OCI-LY7 (cell line): ENCODE measurements at places on chromosomes 5 and 9.

GRCh38 chr5:152136321-152136720, 211.7 kb upstream of the GLRA1 start:
- no peak for DNase-seq

GRCh38 chr9:78218890-78219289, 17.0 kb upstream of the CEP78 start:
- no peak for DNase-seq

DNA sequence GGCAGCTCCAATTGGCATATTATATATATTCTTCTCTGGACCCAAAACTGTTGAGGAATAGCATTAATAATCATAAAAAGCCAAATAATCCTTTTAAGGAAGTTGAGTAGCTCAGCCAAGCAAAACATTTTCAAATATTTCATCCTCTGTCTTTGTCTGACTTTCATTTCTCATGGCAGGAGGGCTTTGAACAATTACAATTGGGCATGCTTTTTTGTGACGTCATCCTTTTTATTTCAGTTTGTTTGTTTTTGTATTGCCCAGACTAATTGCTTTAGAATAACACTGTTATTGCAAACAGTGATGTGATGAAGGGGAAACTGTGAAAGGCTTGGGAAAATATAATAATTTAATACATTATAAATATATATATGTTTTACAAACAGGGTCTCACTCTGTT, 65.2 kb upstream of the MAP1B start:
- DNase-seq = no peak

GRCh38 chr5:32654427-32654826, 56.7 kb upstream of the NPR3 start:
- no peak for DNase-seq

DNA sequence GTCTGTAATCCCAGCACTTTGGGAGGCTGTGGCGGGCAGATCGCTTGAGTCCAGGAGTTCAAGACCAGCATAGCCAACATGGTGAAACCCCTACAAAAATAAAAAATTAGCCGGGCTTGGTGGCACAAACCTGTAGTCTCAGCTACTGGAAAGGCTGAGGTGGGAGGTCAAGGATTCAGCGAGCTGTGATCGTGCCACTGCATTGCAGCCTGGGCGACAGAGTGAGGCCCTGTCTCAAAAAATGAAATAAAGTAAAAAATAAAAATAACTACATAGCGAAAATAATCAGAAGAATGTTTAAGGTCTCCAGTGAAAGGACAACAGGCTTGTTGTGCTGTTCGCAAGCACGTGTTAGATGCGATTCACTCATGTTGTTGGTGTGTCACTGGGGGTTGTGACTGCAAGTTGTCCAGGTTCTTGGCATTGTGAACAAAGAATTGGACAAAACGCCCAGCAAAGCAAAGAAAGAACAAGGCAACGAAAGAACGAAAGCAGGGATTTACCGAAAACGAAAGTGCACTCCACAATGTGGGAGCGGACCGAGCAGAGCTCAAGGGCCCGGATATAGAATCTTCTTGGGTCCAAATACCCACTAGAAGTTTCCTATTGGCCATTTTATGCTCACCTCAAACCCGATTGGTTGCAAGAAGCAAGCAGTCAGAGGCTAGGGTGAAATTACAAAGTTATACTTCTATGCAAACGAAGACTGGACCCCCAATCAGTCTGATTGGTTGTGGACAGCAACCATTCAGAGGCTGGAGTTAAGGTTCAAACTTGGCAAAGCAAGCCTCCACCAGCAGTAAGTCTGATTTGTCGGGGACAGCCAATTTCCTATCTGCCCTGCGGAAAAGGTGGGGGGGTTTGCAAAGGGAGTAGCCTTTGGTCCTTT, 844 bp upstream of the MCCC2 start:
- DNase-seq = peak; percentile 47

GRCh38 chr5:171340491-171340890, 31.4 kb downstream of the TLX3 start:
- DNase-seq = no peak

DNA sequence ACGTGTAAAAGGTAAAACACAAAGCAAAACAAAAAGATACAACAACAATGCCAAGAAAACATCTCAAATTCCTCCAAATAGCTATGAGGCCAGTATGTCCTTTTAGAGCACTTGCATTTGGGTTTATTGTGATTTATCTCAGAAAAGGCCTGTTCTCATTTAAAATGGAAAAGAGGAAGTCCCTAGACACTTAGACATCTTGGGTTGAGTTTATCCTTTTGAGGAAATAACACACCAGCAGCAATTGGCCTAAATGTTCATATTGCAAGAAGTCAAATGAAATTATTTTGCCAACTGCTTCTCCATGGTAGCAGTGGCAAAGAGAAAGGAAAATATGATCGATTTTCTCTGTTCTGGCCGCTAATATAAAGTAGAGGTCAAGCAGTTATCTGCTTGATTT, 43.6 kb upstream of the TRMT10B start:
- no peak for DNase-seq

- DNase-seq = no peak
Measured at GRCh38 chr9:75190762-75191161, 102.4 kb downstream of the OSTF1 start.

GRCh38 chr5:64977779-64978178, 209.0 kb downstream of the CWC27 start:
- DNase-seq = no peak

- DNase-seq = no peak
Measured at GRCh38 chr5:133154274-133155075, 102.7 kb downstream of the HSPA4 start.

DNA sequence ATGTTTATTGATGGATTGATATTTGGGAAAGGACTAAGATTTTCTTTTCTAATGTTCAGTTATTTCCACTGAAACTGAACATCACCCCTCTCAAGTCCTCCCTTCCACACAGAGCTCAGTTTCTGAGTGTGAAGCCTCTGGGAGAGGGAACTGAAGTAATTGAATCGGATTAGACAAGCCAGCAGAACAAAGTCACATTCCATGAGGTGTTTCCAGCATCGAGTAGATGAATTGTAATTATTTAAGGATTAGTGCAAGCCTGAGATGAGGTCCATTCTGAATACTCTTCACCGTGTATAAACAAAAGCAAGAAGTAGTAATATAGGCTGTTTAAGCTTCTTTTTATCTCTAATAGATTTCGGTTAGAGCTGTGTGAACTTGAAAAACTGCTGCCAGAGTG, 2060.5 kb downstream of the MAT2B start:
- DNase-seq = no peak

DNA sequence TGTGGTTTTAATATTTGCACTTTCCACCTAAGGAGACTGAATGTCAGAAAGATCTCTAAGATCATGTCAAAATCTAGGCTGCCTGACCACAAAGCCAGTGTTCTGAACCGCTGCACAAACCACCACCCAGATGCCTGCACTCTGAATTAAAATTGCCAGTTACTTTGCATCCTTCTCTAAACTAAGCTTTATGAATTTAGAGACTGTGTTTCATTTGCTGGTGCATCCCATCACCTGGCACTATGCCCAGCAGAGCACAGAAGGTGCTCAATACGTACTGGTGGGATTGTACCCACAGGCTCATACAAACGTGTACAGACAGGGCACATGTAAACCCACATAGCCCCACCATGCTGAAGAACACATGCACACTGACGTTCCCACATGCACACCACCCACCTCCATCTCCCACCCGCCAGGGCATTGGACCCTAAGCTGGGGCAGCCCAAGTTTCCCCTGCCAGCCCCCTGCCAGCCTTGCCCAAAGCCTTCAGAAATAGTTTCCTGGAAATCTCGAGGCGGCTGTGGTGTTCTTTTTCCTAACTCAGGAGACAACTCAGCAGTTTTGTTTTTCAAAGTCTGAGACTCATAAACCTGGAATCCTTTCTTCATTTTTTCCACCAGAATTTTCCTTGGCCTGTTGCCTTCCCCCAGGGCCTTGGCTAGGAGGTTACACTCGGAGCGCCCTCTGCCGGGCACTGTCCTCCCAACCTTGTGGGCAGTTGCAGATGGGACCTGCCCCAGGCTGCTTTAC, 9.6 kb upstream of the TRAF1 start:
- peak; percentile 92 for DNase-seq

GRCh38 chr5:168292786-168293696, 1.6 kb downstream of the WWC1 start:
- no peak for DNase-seq

GRCh38 chr5:122377026-122377425, 65.0 kb downstream of the SNCAIP start:
- DNase-seq = no peak

- DNase-seq = no peak
Measured at GRCh38 chr5:66454186-66455078, 141.8 kb upstream of the MAST4 start.

- no peak for DNase-seq
Measured at GRCh38 chr9:13705918-13706317, 426.4 kb upstream of the MPDZ start.

- DNase-seq = no peak
Measured at GRCh38 chr5:11588803-11589202, 315.4 kb downstream of the CTNND2 start.

- no peak for DNase-seq
Measured at GRCh38 chr5:43412156-43412555, at the start of gene CCL28. CCL28 (minus strand) TSS chr5:43412391; CDS start chr5:43412316, 75 bp downstream.

GRCh38 chr9:1051210-1051583, 1.0 kb downstream of the DMRT2 start:
- peak; percentile 25 for DNase-seq

DNA sequence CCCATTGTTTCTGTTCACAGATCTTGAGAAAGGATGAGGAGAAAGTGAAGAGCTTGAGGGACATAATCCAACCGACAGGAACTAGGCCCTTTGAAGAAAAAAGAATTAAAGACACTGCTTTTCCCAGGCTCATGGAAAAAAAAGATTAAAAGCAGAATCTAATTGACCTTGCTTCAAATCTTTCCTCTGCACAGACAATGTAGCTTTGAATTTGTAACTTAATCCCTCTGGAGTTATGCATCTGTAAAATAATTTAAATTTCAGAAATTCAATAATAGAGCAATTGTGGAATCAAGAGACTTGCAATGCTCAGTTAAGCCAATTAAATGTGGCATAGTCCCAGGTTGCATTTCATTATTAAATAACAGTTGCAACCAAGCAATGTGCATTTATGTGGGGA, 64.6 kb downstream of the SVEP1 start:
- no peak for DNase-seq

DNA sequence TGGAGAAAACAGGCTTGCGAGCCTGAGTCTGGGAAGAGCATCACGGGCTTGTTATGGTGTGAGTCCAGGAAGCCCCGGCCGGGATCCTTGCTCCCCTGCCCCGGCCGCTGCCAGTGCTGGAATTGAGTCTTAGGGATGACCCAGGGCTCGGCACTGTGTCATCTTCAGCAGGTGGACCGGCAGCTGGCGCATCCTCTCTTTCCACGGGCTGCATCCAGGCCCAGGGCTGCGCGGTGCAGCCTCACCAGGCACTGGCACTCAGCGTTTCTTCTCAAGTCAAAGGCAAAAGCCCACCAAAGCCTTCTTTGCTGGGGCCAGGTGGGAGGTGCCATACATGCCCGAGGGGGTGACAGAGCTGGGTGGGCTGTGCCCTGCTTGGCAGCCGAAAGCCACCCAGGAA, 46.6 kb downstream of the COL5A1 start:
- DNase-seq = no peak

DNA sequence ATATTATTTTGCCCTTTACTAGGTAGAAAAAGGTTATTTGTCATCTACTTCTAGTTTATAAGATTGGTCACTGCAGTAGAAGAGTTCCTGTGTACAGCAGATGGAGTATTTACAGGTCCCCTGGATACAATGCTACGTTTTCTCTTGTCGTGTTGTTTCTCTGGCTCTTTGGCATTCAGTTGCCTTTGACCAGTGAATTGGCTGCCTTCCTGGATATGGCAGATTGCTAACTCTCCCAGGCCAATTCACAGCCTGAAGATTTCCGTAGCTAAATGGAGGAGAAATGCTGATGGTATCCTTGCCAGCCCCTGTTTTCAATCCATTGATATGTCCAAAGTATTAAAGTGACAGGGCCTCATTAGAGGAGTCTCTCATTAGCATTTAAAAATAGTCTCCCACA, 32.5 kb upstream of the GNAQ start:
- DNase-seq = no peak

GRCh38 chr5:135450952-135451351, 1.2 kb downstream of the TIFAB start:
- no peak for DNase-seq

- no peak for DNase-seq
Measured at GRCh38 chr9:29322240-29322639, 1749.0 kb upstream of the C9orf72 start.

DNA sequence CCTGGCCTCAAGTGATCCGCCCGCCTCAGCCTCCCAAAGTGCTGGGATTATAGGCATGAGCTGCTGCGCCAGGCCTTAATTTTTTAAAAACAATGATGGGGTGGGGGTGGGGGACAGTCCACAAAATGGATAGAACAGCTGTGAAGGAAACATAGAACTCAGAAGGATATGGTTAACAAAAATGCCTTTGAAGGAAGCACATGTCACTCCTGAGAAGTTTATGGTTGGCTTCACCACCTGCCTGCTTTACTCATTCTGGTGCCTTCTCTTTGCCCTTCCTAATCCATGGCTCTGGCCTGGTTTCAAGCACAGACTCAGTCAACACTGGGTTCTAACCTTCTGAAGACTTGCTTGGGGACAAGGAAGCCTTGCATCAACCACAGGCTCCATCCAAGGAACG, 10.3 kb downstream of the BAG1 start:
- no peak for DNase-seq

DNA sequence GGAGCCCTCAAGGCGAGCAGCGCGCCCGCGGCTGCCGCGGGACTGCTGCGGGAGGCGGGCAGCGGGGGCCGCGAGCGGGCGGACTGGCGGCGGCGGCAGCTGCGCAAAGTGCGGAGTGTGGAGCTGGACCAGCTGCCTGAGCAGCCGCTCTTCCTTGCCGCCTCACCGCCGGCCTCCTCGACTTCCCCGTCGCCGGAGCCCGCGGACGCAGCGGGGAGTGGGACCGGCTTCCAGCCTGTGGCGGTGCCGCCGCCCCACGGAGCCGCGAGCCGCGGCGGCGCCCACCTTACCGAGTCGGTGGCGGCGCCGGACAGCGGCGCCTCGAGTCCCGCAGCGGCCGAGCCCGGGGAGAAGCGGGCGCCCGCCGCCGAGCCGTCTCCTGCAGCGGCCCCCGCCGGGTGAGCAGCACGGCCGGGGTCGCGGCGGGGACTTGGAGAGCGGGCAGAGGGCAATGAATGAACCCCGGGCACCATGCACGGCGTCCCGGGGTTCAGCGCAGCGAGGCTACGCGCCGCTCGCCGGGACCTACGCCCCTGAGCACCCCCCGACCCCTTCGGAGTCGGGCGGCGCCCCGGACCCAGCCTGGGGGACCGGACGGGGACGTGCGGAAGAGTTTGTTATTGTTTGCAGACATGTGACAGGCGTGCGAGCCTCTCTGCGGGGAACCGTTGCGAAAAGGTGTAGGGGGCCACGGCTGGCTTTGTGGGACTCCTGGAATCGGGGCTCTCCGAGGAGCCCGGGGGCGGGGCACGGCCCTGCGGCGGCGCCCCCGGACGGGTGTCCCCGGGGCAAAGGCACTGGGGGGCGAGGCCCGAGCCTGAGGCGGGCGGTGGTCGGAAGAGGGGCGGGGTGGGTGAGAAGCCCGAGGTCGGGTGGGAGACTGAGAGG, 553 bp downstream of the MAP3K1 start:
- DNase-seq = peak; percentile 70

- DNase-seq = no peak
Measured at GRCh38 chr5:136522217-136522956, 157.0 kb upstream of the TRPC7 start.
